ENCODE measurements at places on chromosomes 2 and 18.

- DNase-seq: no peak
These were observed 244.3 kb downstream of the METTL4 start for GRCh38 chr18:2326999-2327398.

DNA sequence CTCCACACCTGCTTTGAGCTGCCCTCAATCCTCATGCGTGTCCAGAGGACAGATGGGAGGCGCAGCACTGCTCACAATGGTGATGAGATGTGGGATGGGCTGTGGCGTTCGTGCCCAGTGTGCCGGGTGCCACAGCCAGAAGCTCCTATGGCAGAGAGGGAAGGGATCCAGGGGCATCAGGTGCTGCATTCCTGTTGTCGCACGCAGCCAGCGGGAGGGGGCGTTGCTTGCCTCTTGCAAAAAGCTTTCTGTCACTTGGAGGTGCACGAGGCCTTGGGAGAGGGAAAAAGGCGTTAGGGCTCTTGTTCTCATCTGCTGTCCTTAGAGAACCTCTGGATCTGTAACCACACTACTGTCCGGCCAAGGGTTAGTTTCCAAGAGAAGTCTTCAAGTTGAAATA is 29.2 kb upstream of the ALLC start:
- no peak for DNase-seq

DNA sequence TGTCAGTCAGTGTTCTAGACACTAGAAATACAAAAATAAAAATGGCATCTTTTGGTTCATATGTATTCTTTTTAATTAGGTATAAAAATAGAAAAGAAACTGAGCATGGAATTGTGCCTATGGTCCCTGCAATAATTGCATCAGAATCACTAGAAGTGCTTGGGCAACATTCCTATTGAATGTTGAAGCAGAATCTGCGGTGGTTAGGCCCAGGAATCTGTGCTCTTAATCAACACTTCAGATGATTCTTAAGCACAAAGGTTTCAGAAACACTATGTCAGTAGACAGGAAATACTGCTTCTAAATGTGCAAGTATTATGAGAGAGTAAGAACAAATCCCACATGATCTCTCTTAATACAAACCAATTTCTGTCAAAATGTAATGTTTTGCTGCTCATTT is 20.3 kb upstream of the RBBP8 start:
- no peak for DNase-seq

- no peak for DNase-seq
These were observed 129.2 kb upstream of the KCNH7 start for GRCh38 chr2:162967811-162968210.

DNA sequence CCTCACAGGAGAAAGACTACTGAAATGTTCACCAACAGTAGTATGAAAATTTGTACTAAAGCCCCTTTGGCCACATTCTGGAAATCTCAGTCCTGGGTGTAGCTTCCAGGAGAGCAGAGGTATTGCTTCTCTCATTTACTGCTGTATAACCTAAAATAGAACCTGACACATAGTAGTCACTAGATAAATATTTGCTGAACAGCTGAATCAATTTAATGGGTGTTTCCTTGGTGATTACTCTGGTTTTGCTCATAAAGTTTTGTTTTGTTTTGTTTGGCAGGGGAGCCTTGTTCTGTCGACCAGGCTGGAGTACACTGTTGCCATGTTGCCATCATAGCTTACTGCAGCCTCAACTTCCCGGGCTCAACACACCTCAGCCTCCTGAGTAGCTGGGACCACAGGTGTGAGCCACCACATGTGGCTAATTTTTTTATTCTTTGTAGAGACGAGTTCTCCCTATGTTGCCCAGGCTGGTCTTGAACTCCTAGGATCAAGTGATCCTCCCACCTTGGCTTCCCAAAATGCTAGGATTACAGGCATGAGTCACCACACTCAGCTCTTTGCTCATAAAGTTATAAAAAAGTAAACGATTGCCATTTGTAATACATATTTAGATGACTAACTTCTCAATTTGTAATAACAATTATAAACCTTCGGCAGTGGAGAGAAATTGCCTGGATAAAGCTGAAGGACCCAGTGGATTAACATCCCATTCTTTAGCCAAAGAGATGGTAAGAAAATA is 11.5 kb upstream of the PARD3B start:
- DNase-seq: no peak

GRCh38 chr2:168346725-168347477 is 99.5 kb upstream of the STK39 start:
- DNase-seq: peak; percentile 72

DNA sequence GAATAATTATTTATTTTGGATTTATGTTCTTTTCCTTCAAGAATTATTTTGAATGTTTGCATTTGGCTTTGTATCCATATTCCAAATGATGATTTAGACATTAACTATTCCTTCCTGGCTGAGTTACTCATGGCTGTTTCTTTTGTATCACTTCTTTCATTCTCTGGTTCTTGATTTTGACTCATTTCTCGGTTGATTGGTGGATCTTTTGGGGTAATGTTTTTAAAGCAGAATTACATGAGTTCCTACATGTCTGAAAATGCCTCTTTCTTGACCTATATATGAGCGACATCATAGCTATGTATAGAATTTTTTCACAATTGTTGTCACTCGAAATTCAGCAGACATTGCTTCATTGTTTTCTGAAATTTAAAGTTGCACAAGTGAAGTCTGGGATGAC is 39.5 kb downstream of the CYP26B1 start:
- no peak for DNase-seq

- no peak for DNase-seq
These were observed 173.1 kb upstream of the GYPC start for GRCh38 chr2:126482582-126483464.

DNA sequence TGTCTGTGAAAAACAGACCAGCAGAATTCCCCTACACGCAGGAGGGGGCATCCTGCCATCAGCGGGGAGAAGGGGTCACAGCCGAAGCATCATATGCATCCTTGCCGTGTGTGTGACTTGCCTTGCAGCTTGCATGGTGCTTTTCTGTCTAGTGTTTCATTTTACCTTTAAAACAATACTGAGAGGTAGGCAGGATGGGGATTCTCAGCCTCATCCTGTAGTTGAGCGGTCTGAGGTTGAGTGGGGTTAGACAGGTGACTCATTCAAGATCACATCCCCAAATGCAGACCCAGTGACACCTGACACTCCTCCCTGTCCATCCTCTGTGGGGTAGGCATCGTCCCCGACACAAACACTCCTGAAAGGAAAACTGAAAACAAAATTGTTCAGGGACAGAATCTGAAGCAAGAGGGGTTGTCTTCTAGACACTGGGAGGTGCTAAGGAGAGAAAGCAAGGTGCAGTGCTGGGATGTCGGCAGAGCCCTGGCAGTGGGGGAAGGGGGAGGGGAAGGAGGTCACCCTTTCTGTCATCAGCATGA is 7.9 kb downstream of the ARL4C start:
- peak; percentile 87 for DNase-seq

DNA sequence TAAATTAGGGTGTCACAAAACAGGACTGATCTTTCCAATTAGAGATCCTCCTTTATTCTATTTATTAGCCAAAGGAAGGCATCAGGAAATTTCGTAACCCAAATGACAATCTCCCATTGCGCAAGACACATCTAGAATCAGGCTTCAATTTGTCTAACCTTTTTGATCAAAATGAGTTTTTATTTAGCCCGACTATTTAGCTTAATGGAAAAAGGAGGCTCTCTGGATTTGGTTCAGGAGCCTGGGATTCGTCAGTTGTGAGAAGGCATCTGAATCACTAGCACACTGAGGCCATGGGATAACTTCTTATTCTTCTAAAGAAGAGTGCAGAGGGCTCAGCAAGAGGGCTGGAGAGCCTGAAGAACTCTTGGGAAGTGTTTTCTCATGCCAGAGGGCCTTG is 332.1 kb upstream of the ETAA1 start:
- DNase-seq: no peak

DNA sequence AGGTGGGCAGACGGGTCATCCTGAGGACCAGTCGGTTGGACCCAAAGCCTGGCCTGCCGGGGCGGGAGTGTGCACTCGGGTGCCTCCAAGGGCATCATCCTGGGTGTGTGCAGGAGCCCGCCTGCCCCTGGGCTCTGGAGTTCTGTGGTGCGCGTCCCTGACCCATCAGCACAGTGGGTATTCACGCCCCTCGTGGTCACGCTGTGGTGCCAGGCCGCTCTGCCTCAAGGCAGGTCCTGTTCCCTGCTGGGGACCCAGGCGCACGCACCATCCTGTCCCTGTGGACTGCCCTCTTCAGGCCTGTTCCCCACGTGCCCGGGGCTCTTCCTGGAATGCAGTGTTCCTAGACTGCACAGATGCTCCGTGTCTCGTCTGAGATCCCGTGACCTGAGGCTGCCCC is 14.3 kb upstream of the D2HGDH start:
- no peak for DNase-seq

GRCh38 chr2:219149667-219150066 is 10.9 kb downstream of the NHEJ1 start:
- no peak for DNase-seq

DNA sequence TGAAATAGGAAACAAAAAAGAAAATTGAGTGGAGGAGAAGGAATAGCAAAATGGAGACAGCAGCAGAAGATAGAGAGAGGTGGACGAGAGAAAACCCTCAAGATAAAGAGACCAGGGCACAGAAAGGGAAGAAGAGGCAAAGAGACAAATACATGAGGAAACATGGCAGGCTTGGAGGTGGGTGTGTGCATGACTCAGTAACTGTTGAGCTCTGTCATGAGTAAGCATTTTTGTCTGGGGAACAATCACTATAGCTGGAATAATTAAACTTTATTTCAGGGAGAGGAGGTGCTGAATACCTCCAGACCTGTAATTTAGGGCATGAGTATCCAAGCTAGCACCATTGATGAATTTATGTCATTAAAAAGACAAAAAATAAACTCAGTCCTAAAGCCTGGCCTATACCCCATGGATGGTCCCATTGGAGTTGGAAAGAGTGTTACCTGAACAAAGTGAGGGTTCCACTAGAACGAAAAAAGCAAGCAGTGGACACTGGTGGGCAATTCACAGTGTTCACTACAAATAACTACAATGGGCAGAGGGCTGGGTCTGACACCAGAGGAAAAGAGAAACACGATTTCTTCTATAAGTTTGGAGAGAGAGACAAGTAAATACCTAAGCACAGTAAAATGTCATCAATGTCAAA is 145.5 kb downstream of the ADCYAP1 start:
- DNase-seq: no peak

- no peak for DNase-seq
These were observed 25.9 kb upstream of the LBH start for GRCh38 chr2:30205456-30205855.

- no peak for DNase-seq
These were observed 101.5 kb downstream of the ALPK2 start for GRCh38 chr18:58527285-58527951.

GRCh38 chr2:30417253-30417652 is 29.8 kb upstream of the LCLAT1 start:
- DNase-seq: no peak

DNA sequence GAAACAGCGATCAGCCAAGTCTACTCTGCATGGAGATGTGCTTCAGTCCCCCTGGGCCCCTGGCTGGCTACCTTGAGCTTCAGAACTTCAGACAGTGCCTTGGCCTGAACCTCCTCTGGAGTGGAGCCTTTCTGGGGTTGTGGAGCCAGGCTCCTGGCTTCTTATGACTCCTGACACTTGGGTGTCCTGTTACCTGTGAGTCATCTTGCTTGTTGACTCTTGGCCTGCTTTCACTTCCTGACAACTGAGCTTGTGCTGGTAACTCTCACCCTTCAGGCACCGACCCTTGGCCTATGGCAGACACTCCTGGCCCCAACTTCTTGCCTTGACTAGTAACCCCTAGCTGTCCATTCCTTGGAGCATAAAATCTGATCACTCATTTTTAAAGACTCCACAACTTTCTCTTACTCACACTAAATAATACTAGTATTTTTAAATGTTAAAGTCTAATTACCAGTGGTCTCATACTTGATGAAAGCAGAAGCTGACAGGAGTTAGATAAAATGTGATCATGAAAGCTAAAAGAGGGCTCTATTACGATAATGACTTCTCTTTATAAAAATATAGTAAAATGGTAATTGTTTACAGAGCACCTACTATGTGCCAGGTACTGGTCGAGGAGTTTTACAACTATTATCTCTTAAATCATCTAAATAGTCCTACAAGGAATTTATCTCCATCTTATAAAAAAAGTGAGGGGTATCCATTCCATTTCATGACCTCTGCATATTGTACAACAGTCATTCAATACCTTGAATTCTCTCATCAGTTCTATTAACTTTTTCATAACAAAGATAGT is 46.3 kb upstream of the VIT start:
- DNase-seq: no peak

DNA sequence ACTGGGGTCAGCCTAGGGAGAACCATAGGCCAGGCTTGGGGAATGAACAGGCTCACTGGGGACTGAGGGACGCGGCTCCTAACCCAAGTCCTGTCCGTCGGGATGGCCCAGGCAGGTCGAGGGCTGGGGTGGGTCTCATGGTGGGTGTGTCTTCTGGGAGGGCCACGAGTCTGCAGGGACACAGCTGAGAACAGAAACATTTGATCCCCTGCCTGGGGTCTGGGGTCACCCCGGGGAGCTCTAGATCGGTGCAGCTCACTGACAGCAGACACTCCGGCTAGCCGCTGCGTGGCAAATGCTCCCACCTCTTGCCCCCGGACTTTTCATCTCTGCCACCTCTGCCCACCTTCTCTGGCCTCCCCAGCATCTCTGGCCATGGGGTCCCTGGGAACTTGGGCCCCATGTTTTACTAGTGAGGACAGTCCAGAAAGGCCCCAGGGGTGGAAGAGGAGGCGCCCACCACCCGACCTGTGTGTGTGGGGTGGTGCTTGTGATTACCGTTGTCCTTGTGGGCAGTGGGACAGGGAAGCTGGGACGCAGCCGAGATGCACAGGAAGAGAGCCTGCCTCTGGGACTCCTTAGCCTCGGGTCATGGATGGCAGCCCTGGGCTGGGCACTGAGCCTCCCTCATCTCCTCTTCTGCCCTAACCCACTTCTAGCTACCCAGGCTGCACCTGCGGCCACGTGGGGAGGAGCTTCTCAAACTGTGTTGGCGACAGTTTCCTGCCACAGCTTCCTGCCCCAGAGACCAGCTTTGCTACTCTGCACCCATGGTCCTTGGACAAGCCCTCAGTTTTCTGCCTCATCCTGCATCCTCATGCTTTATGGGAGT is 4.9 kb downstream of the ZAP70 start:
- peak; percentile 78 for DNase-seq

Measured in CD4-positive, alpha-beta T cell treated with Interleukin-12 subunit alpha and Interleukin-12 subunit beta, for 1 hour (primary cell).